ENCODE measurements at places on chromosomes 2 and 18. TPM values are rescaled to one million over a fixed set of nuclear protein-coding genes. Genes with fewer than 3 reads are reported as not detected.

GRCh38 chr18:70931942-70932814 lies 643.3 kb downstream of the SOCS6 start:
- DNase-seq = no peak

The FEV gene
- total RNA-seq = not detected

GRCh38 chr18:45171679-45172191 lies 443.5 kb upstream of the SLC14A2 start:
- DNase-seq = no peak

DNA sequence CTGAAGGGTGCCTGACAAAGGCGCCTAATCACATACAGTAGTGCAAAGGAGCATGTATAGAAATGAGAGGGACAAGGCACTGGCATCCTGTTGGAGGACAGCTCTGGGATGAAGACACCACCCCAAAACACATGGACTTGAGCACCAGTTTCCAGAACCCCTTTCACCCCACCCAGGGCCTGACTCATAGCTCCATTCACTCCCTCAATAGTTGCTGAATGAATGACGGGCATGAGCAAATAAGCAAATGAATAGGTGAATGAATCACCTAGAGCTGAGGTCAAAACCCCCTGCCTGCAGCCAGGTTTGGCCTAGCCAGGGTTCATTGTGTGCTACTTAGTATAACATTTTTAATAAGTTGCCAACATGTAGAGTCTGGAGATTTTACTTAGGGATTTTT lies 66.3 kb downstream of the NRP2 start:
- DNase-seq = no peak

- no peak for DNase-seq
Observed at GRCh38 chr2:133956434-133956935, 297.4 kb upstream of the MGAT5 start.

- no peak for DNase-seq
Observed at GRCh38 chr18:57447154-57447621, 12.0 kb downstream of the ONECUT2 start.

The PLCD4 gene
- 0.47 TPM for total RNA-seq

GRCh38 chr2:3982160-3982559 lies 278.8 kb downstream of the DCDC2C start:
- no peak for DNase-seq

The OSR1 gene
- total RNA-seq = 8.0 TPM

DNA sequence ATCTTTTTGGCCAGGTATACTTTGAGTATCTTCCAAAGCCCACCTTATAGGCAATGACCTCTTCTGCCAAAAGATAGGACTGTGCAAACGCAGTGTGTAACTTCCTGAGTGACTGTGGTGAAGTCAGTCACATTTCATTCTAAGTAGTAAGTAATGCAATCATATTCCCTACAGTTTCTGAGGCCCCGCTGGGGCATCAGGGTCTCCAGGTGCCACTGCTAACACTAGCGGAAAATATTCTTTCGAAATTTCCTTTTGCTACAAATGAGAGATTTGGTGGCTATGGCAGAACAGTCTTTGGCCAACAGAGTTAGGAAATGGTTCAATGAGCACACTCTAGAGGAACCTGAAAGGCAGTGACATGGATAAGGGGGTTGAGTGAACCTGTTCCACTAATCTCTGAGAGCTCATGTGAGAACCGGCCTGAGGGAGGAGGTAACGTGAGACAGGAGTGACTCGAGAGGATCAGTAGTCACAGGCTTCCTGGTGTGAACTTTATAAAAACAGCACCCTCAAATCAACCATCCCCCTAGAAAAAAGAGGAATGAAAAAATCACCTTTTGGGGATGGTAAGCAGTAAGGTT lies 102.6 kb upstream of the LPIN2 start:
- no peak for DNase-seq

The HOXD12 gene
- total RNA-seq = not detected

DNA sequence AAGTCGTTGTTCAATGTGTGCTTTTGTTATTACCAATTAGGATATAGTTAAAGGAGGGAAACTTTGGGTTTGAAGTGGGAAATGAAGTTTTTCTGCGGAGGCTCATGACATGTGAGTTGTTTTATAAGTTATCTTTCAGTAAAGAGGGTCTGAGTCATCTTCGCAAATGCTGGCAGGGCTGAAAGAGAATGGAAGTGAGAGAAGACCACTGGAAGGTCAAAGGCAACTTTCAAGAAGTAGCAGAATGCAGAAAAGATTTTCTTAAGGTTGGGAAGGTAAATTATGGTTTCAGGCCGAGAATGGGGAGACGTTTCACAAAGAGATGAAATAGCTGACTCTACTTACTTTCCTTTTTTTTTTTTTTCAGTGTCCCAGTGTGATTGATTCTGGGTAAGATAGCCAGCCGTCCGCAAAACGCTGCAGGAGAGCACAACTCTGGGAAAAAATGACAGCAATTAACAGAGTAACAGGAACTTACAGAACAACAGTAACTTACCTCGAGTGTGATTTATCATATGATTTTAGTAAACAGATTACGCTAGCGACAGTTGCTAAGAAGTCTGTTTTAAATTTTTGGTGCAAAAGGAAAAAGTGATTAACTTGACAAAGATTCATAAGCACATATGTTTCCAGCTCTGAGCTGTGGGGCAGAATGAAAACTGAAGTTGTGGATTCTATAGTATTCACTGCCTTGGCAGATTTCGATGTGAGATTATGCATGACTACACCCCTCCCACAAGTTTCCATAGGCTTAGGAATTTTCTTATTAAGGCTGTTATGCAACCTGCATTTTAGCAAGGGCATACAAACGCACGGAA lies 46.8 kb upstream of the ACTR3 start:
- no peak for DNase-seq

The STK36 gene
- 32.1 TPM for total RNA-seq

- no peak for DNase-seq
Observed at GRCh38 chr2:234556848-234557573, 60.1 kb upstream of the ARL4C start.

DNA sequence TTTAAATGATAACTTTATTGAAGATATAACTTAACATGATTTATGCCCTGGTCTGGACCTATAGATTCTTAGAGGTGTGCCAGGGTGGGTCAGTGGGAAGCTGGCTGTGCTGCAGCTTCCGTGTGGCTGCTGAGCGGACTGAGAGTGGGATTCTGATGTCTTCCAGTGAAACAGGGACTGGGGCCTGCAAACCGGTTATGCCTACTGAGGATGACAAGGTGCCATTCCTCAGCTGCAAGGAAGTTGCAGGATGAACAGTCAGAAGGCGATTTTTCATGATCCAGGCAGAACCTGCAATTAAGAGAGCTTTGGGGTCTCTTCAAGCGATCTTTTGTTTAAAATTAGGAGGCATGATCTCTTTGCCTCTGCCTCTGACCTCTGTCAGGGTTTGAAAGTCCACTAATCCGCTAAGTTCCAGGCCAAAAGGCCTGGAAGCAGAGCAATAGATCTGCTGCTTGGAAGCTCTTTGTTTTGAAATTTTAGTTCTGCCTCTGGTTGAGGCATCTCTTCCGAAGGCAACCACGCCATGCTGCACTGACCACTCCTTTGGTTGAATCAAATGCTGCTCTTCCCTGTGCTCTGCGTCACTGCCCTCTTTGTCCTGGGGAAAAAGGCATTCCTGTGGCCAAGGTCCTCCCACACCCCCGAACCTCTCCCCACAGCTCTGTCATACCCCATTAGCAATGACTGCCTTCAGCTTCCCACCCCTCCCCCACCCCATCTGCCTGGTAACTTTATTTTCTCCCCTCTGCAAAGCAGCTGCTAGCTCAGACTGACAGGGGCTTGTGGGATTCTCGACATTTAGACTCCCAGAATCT lies 2.0 kb downstream of the TMEM169 start:
- DNase-seq = no peak

The BUB1 gene
- 0.33 TPM for total RNA-seq

GRCh38 chr2:38464971-38465788 lies 88.1 kb upstream of the ATL2 start:
- DNase-seq = no peak

The TEX44 gene
- not detected for total RNA-seq

- DNase-seq = no peak
Observed at GRCh38 chr2:47426786-47427185, 23.8 kb downstream of the MSH2 start.

GRCh38 chr2:226669249-226669648 lies 130.4 kb downstream of the IRS1 start:
- no peak for DNase-seq

The NDC80 gene
- 0.13 TPM for total RNA-seq

The TMX3 gene
- 19.5 TPM for total RNA-seq

DNA sequence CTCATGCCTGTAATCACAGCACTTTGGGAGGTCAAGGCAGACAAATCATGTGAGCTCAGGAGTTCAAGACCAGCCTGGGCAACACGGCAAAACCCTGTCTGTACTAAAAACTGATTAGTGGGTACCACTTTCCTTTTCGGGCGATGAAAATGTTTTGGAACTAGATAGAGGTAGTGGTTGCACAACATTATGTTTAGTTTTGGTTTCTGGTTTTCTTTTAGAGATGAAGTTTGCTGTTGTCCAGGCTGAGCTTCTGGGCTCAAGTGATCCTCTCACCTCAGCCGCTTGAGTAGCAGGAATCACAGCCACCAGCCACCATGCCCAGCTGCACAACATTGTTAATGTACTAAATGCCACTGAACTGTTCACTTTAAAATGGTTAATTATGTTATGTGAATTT lies 27.6 kb downstream of the AAK1 start:
- DNase-seq = no peak

GRCh38 chr2:29733213-29733612 lies 188.2 kb downstream of the ALK start:
- no peak for DNase-seq

DNA sequence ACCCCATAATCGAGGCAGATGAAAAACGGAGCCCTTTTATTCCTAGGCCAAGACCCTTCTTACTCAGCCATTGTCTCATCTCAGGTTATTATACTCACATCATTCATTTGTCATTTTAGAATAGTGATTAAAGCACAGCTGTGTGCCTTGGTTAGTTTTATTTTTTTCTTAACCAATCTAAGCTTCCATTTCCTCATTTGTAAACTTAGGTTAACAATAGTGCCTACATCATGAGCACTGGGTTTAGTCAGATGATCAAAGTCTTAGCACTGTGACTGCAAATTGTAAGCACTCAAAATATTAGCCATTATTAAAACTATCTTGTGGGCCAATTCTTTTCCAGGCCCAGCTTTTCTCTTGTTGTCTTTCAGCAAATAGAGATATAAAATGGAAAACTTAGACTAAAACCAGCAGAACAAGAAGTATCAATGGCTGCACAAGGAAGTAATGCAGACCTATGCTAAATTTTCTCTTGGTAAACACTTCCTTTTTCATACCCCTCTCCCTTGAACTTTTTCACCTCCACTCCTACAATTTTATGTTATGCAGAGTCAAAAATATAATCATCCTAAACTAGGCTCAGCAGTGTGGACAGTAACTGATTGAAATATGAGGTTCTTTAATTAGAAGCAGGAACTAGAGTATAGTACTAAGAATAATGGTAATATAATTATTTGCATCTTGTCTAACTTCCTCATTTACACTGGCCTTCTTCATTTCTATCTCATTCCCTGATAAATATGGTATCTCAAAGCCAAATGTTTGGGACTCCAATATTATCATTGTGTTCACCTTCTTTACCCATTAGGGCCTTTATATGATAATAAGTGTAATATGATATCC lies 21.5 kb upstream of the GALNT3 start:
- DNase-seq = no peak

- DNase-seq = no peak
Observed at GRCh38 chr2:239488125-239488524, 87.3 kb upstream of the HDAC4 start.

DNA sequence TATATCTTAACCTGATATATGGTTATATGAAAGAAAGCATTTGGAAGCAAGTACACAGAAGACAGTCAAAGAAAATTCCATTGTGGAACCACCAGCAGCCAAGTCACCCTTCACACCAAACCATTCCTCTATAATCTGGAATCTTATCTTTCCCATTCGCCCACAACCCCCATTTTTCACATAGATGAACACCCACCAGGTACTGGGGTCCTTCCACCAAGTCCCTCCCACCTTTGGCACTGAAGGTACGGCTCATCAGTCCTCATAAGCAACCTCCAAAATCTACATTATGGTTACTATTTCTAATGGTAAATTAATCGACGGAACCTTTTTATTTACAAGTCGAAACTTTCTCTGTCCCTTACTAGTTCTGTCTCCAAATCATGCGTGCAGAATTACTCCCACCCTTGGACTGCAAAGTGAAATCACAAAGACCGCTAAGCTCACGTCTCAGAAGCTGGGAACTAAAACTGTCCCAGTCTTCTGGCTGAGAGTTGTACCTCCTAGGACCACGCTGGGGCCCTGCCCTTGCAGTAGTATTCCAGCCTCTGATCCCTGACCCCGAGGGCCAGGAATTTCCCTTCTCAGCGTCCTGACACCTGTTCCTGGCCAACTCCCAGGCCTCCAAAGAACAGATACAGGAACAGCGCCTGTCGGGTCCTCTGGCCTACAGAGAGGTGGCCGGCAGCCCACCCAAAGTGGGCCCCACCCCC lies 702 bp downstream of the OLA1 start:
- no peak for DNase-seq

Measured in ovary (tissue), 10 donors.